Vagina (tissue), 2 donors: ENCODE measurements at places on chromosomes 16 and 17.

- peaks cover 10% of the 10 kb centered on the region for H3K27me3 ChIP-seq
- H3K4me3 ChIP-seq, result no peak overlapping the region
- DNase-seq, result no peak
- peaks cover 5% of the 10 kb centered on the region for H3K4me1 ChIP-seq
These were observed 2.1 kb upstream of the SEZ6 start for GRCh38 chr17:29007860-29008455.

DNA sequence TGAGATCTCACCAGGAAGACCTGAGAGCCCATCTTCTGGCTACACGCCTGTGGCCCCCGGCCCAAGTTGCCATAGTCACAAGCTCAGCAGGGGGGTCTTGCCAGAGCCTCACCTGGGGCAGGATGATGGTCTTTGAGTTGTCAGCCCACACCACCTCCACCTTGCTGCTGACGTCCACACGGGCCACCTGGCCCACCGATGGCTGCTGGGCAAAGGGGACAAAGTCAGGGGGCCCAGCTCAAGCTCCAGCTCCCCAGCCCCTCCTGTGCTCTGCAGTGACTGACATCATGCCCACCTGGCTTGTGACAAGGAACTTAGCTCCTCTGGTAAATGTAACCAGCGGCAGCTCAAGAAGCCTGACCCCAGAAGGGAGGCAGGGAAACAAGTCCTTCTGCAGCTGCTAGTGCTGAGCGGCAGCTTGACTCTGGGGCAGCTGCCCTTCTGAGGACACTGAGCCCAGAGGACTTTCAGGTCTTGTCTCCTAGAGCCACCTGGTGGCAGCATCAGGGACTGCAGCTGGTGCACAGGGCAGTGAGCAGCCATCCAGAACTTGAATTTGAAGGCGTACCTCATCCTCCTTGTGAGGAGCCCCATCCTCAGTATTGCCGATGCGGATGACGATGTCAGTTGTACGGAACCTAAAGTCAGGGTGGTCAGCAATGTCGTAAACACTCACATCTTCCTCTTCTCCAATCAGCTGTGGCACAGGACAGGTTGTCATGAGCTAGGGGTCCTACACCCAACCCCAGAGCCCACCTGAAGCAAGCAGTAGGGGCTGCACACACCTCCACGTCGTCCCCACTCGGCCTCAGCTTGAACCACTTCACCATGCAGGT lies 13.5 kb downstream of the SPHK1 start:
- no peak for DNase-seq
- H3K4me1 ChIP-seq, result no peaks in the 10 kb centered on the region
- H3K27me3 ChIP-seq, result no peaks in the 10 kb centered on the region
- no peak overlapping the region for H3K27ac ChIP-seq
- H3K36me3 ChIP-seq, result no peaks in the 10 kb centered on the region
- H3K4me3 ChIP-seq, result no peak overlapping the region

DNA sequence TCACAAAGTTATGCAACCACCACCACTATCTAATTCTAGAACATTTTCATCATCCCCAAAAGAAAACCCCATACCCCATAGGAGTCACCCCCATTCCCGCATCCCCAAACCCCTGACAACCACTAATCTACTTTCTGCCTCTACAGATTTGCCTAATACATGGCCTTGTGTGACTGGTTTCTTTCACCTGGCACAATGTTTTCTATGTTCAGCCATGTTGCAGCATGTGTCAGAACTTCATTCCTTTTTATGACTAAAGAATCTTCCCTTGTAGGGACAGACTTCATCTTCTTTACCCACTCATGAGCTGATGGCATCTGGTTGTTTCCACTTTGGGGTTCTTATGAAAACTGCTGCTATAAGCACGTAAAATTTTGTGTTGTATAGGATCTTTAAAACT lies 34.6 kb downstream of the CYTH1 start:
- no peaks in the 10 kb centered on the region for H3K27me3 ChIP-seq
- H3K4me3 ChIP-seq, result no peak overlapping the region
- no peak for DNase-seq

- DNase-seq, result no peak
- no peaks in the 10 kb centered on the region for H3K4me1 ChIP-seq
- no peak overlapping the region for H3K4me3 ChIP-seq
These were observed 1327.5 kb upstream of the CDH8 start for GRCh38 chr16:63363738-63364137.

DNA sequence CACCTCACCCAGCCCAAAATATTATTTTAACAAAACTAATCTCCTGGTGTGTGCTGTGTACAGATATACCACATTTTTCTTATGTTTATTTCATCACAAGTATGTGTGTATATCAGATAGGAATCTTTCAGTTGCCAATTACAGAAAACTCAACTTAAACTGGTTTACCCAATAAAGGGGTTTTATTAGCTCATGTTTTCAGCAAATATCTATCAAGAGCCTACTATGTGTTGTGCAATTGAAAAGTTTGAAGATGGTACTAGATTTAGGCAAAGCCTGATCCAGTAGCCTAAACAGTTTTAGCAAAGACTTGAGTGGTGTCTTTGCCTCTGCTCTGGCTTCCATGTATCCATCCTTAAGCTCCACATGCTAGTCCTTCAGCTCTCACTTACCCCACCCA lies 45.1 kb upstream of the LYRM9 start:
- H3K4me1 ChIP-seq, result no peaks in the 10 kb centered on the region
- H3K27ac ChIP-seq, result no peak overlapping the region
- DNase-seq, result no peak
- no peaks in the 10 kb centered on the region for H3K27me3 ChIP-seq

DNA sequence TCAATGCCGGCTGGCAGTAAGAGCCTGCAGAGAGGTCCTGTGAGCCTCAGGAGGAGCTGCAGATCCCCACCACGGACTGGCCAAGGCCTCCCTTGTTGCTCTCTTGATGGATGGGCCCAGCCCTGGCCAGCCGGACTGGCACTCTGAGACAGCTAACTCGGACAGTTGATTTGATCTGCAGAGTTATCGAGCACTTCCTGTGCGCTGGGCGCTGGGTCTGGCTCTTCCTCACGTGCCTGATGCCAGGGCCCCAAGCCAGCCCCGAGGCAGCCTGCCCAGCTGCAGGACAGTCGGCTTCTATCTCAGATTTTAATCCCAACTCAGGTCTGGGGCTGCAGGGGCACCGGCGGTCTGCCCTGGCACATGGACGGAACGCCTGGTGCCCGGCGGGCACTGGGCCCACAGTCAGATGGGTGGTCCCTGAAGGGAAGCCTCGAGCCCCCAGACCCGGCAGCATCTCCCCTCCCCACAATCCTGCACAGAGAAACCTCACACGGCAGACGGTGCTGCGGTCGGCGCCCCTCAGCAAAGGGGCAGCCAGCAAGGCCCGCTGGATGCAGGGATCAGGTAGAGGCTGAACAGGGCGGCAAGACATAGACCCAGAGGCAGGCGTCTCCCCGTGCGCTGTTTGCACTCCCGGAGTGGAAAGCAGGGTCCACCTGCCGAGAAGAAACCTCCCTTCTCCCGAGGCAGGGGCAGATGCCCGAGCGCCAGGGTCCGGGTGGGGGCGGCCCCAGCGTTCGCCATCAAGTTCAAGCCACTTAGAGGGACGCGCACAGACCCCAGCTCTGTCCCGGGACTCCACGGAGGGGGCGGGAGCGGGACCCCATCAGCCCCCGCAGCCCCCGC lies 34.0 kb downstream of the TIMM22 start:
- DNase-seq, result no peak
- no peaks in the 10 kb centered on the region for H3K27me3 ChIP-seq

DNA sequence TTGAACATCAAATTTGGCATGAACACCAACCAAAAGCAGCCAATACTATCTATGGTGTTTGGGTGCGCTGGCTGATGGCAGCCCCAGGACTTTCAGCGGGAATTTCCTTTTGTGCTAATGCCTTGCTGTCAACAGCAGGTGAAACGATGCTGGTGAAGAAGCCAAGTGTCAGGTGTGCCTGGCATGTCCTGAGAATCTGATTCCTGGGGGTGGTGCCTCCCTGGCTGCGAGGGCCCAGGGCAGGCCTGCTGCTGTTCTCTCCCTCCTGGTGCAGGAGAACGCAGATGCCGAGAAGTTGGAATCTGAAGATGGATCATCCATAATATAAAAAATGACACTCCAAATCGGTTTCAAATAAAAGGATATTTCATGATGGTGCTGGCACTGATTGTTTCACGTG lies 62.0 kb upstream of the DNAJA2 start:
- no peak for DNase-seq
- H3K36me3 ChIP-seq, result no peaks in the 10 kb centered on the region
- H3K4me3 ChIP-seq, result no peak overlapping the region
- H3K4me1 ChIP-seq, result peaks cover 5% of the 10 kb centered on the region
- no peak overlapping the region for H3K27ac ChIP-seq
